ENCODE measurements at places on chromosomes 1 and 21.

DNA sequence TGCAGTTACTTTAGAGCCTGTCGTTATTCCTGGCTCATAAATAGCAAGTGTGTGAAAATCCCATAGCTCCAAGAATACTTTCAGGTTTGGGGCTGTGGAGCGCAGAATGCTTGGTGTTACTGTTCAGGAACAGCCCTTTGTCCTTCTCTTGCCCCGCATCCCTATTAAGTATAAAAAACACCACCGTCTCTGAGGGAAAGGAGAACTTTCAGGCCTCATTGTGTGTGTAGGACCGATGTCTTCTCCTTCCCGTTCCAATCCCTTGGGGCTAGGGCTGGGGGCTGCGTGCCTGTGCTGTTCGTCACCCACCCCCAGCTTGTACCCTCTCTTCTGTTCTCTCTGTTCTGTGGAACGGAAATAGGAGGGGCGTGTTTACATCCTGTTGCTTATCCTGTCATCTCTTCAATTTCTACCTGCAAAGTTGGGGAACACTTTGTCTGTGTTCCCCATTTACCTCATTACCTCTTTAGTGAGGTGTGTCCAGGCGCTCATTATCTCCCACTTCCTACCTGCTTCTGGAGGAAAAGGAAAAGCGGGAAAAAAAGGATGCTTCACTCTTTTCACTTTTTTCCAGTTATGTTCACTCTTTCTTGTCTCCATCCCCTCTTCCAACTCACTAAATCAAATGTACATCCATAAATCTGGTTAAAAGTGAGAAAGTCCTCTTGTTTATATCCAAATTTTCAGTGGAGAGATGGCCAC, 788 bp upstream of the TXNIP start:
- no peak for DNase-seq

- no peak for DNase-seq
Measured at GRCh38 chr21:43975469-43976098, 36.5 kb upstream of the TRAPPC10 start.

DNA sequence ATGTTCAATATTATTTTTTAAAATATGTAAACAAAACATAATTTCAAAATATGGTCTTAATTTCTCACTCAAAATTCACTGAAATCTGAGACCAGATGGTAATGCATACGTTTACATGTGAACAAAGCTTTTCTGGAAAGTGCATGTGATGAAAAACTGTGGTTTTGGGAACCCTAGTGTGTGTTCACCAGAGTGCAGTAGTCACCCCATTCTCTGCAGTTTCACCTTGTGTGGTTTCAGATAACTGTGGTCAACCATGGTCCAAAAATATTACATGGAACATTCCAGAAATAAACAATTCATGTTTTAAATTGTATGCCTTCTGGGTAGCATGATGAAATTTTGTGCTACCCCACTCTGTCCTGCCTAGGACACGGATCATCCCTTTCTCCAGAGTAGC, 2021.9 kb downstream of the MRPL39 start:
- DNase-seq = no peak

DNA sequence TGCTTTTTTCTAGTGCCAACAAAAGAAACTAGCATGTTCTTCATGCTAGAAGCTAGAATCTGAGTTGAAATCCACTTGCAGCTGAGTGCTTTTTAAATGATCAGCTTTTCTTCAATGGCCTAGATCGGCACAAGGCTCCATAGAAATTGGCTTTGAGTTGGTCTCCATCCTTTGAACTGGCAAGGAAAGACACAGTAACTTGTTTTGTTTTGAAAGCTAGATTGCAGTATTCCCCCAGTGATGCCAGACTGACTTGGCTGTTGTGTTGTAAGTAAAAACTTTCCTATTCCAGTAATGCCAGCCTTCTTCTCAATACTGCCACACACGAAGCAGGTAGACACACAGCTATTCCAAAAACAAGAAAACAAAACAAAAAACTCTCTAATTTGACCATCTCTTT, 139.1 kb downstream of the FMN2 start:
- DNase-seq = no peak

DNA sequence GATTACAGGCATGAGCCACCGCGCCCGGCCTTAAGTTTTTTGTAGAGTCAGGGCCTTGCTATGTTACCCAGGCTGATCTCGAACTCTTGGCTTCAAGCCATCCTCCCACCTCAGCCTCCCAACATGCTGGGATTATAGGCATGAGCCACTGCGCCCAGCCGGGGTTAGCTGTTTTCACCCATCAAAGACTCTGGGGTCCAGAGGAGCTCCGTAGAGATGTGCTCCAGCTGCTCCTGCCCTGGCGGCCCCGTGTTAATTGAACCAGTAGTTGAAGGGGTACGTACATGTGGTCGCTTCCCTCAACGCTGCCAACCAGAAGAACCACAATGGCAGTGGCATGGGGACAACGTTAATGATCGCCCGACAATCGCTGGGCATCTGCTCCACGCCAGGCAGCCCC, 72.0 kb downstream of the NPHP4 start:
- no peak for DNase-seq

- no peak for DNase-seq
Measured at GRCh38 chr1:221965252-221965651, 223.4 kb upstream of the DUSP10 start.

- DNase-seq = no peak
Measured at GRCh38 chr1:53949023-53949990, 3.2 kb downstream of the LRRC42 start.

- no peak for DNase-seq
Measured at GRCh38 chr1:78607944-78608343, 12.3 kb upstream of the IFI44L start.

GRCh38 chr1:5386371-5386770, 605.9 kb downstream of the NPHP4 start:
- DNase-seq = no peak

GRCh38 chr1:164263540-164263939, 295.4 kb upstream of the PBX1 start:
- DNase-seq = no peak

DNA sequence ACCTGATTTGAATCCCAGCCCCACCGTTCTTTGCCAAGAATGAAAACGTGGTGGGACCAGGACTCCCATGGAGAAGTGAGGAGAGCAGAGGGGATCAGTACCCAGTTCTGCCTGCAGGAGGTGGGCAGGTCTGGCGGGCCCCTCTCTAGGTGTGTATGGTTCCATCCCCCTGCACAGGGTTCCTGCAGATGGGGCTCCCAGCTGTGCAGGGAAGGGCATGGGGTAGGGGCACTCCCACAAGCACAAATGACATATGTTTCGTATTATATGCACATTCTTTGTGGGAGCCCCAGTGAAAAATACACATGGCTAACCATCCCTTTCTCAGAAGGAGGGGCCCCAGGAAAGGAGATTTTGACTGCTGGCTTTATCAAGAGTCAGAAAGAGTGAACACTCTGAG, 144.6 kb downstream of the PLPP3 start:
- DNase-seq = no peak

DNA sequence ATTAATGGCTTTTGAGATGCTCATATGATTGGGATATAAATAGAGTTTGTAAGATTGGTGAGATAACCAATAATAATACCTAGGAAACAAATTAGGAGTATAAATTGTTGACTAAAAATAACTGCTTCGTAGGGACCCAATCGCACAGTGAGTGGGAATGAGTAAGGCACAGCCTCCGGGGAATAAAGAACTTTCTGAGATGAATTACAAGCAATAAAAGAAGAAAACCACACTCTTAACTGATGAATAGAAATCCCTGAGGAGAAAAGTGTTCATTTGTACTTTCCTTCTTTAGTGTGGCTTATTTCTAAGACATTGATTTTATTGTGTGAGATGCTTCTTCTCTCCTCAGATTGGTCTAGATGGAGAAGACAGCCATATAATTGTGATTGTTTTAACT, 443.4 kb upstream of the PRMT6 start:
- DNase-seq = no peak

DNA sequence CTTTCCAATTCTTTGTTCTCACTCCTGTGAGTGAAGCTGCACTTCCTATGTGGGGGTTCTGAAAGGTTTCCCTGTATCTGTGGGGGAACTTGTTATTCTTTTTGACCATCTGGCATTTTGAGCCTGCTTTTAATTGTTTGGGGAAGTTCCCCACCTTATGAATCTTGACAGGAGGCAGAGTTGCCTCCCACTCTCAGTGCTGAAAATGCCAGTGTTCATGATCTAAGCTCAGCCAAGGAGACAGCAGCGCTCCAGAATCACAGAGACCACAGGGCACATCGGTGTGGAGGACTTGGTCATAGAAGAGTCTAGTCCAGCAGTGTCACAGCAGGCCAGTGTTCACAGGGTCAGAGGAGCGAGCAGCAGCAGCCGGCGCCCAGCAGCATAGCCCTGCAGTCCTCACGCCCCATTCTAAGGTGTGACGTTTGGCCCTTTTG, 63.8 kb upstream of the PRDX6 start:
- DNase-seq = no peak

Measured in cortex of kidney (tissue), 1 donor.